ENCODE measurements at places on chromosomes 5 and 9. TPM values are rescaled to one million over a fixed set of nuclear protein-coding genes. Genes with fewer than 3 reads are reported as not detected.

SLC6A19 gene
- total RNA-seq, result 0.22 TPM

PLAC8L1 gene
- total RNA-seq, result not detected

TRIM7 gene
- 40.3 TPM for total RNA-seq

SIT1 gene
- total RNA-seq, result not detected

SAXO1 gene
- total RNA-seq, result not detected

SVEP1 gene
- 1.4 TPM for total RNA-seq

CRHBP gene
- total RNA-seq, result not detected

IL13 gene
- total RNA-seq, result not detected

IRX1 gene
- total RNA-seq, result not detected

SLC25A48 gene
- not detected for total RNA-seq

GIN1 gene
- 5.2 TPM for total RNA-seq

SNX24 gene
- total RNA-seq, result 25.3 TPM

PCDHB14 gene
- total RNA-seq, result 0.17 TPM

FST gene
- total RNA-seq, result 2.0 TPM

PRLR gene
- 0.02 TPM for total RNA-seq

NR2F1-AS1 gene
- total RNA-seq, result 4.0 TPM

FGF18 gene
- total RNA-seq, result 1.2 TPM

EQTN gene
- 0.22 TPM for total RNA-seq

FGF10 gene
- total RNA-seq, result not detected

SHISAL2B gene
- not detected for total RNA-seq

SPOCK1 gene
- total RNA-seq, result 13.9 TPM

SOX30 gene
- not detected for total RNA-seq

SPATA31A3 gene
- not detected for total RNA-seq

ARID3C gene
- 0.16 TPM for total RNA-seq

GLRA1 gene
- total RNA-seq, result not detected

TLE1 gene
- 82.6 TPM for total RNA-seq

ADAMTS16 gene
- 1.4 TPM for total RNA-seq

FYB1 gene
- 14.4 TPM for total RNA-seq

SH3TC2 gene
- 0.41 TPM for total RNA-seq

JAKMIP2 gene
- not detected for total RNA-seq

GABRA6 gene
- total RNA-seq, result not detected

PCDHGB6 gene
- 0.13 TPM for total RNA-seq

POLR3G gene
- 16.5 TPM for total RNA-seq

DMRT2 gene
- total RNA-seq, result not detected

PCDHB15 gene
- total RNA-seq, result not detected

AK8 gene
- 1.1 TPM for total RNA-seq

ACTL7A gene
- total RNA-seq, result not detected

SET gene
- total RNA-seq, result 387 TPM

SEMA5A gene
- total RNA-seq, result not detected

NDUFS4 gene
- 102 TPM for total RNA-seq

TSSK1B gene
- total RNA-seq, result not detected

PDE6A gene
- total RNA-seq, result 0.42 TPM

KCNN2 gene
- 0.12 TPM for total RNA-seq

FAM221B gene
- not detected for total RNA-seq

REEP2 gene
- total RNA-seq, result 7.1 TPM

CDHR2 gene
- 0.19 TPM for total RNA-seq

OR2Y1 gene
- not detected for total RNA-seq

ZDHHC11B gene
- 1.5 TPM for total RNA-seq

SLC25A2 gene
- total RNA-seq, result not detected

SLC9A3 gene
- 2.6 TPM for total RNA-seq

LEAP2 gene
- 0.90 TPM for total RNA-seq

EIF4E1B gene
- total RNA-seq, result not detected

Measured in A549 treated with Mapracorat at 1 μM for 4 hours (cell line).